MG63 (cell line): ENCODE measurements at places on chromosomes 4 and X.

GRCh38 chr4:79297479-79297878 is 28.4 kb downstream of the NAA11 start:
- DNase-seq: no peak

DNA sequence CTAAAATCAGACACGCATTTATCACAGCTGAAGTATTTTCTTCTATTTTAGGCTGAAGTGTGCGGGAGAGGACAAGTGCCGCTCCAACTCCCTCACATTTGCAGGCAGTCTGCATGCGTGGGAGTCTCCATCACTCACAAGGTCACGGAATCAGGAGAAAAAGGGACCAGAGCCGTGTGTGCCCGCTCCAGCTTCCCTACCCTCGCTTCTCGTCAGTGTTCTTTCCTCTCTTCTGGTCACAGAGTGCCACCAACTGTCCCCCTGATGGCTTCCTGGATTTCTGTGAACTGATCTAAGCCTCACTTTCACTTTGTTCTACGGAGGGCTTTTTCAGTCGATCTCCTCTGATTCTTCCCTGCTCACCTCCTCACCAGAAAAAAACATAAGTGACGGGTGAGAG is 407.4 kb upstream of the AADAT start:
- no peak for DNase-seq

- no peak for DNase-seq
Observed at GRCh38 chr4:146278986-146279385, 64.6 kb downstream of the REELD1 start.

DNA sequence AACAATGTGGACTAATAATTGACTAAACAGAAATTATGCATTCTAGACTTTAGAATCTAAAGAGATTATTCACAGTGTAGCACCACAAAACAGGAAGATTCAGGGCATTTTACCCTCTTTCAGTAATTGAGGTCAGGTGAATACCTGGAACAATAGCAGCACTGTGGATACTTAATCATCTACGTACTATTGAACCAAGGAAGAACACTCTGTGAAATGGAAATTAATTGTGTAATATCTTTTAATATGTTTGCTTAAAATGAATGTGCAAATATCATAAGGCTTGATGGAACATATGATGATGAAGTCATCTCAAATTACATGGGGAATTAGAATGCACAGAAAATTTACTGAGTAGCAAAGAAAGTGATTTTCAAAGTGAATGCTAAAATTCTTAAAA is 68.5 kb upstream of the MAP9 start:
- no peak for DNase-seq

DNA sequence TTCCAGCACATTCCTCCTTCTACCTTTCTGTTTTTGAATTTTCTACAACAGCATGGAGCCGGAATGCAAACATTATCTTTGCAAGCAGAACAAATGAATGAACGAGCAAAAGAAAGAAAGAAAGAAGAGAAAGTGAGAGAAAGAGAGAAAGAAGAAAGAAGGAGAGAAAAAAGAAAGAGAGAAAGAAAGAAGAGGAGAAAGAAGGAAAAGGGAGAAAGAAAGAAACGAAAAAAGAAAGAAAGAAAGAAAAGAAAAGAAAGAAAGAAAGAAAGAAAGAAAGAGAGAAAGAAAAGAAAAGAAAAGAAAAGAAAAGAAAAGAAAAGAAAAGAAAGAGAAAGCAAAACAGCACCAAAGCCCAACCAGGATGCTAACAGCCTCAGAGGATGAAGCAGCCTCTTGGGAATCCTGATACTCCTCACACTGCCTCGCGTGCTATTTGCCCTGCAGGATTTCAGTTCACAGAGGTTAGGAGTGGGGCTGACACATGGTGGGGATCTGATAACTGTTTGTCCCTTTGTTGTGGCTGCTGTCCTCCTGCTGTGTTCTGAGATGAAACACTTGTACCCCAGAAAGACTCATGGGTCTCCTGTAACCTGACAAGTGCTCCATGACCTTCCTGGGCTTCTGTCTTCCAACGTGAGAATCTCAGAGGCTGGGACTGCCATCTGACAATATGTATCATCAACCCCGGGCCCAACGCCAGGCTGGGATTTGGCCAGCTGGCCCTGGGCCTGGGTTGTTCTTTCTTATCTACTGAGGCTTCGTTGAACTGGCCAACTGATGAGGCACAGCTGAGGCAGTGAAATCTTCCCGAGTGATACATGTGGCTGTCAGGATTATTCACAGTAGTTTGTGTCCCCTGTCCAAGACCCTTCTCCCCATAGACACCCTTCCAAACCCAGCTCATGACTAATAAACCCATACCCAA is 61.0 kb downstream of the SEPSECS start:
- peak; percentile 86 for DNase-seq

GRCh38 chrX:323721-324628 is 5.4 kb upstream of the GTPBP6 start:
- peak; percentile 26 for DNase-seq

GRCh38 chr4:13678186-13678924 is 50.8 kb upstream of the BOD1L1 start:
- DNase-seq: peak; percentile 24

GRCh38 chrX:14352511-14352910 is 176.8 kb upstream of the GLRA2 start:
- DNase-seq: no peak

- DNase-seq: peak; percentile 6
Observed at GRCh38 chr4:119570401-119570800, 58.2 kb downstream of the PDE5A start.

- no peak for DNase-seq
Observed at GRCh38 chr4:6268650-6269615, 717 bp upstream of the WFS1 start.

- no peak for DNase-seq
Observed at GRCh38 chr4:95637043-95637600, 88.3 kb upstream of the UNC5C start.

DNA sequence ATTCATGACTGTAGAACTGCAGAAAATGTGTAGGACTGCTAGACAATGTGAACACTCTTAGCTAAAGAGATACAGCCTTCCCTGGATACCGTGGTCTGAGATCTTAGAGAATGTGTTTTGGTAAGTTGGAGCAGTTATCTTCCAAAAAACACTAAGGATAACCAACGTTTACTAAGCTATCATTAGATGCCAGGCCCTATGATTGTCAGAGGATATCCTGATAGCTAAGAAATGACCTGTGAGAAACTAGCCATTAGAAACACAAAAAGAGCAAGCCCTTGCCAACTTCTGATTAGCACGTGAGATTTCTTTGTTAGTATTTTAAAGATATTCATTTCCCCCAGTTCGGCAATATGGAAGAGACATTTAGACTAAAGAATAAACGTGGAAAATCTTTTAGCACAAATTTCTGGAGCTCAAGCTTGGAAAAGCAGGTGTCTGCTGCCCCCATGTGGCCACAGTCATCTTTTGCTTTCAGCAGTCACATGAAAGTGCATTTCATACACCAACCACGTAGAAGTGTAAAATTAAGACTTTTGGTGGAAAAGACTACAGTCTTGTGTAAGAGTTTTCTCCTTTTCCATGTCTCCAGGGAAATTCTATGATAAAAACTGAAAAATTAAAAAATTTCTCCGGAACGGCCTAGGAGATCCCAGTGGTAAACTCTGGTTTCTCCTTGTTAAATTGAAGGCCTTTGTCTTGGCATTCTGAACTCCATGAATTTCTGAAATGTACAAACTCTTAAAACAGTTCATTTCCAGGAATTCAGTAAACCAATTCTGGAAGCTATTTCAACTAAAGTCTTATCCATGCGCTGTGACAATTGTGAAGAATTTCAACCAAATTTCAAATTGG is 136.4 kb downstream of the ZNF674 start:
- DNase-seq: peak; percentile 49

GRCh38 chr4:84494531-84494930 is 4.6 kb downstream of the NKX6-1 start:
- no peak for DNase-seq
